Occipital lobe (tissue), 3 donors: ENCODE measurements at places on chromosomes 6 and 20. TPM values are rescaled to one million over a fixed set of nuclear protein-coding genes. Genes with fewer than 3 reads are reported as not detected.

DNA sequence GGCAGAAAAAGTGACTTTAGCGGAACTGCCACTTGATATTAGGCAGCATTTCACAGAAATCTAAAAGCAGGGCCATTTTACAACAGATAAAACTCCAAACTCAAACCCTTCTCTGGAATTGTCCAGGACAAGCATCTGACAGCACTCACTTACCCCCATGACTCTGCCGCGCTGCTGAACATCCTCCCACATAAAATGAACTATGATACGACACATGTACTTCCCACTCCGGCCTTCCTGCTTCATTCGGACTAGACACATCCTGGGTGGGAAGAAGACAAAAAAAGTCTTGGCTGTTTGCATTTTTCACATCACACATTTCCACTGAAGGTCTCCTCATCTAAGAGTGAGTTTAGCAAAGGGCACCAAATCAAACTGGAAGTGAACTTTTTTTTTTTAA is 54.8 kb upstream of the FAM83C start:
- no peak for DNase-seq

DNA sequence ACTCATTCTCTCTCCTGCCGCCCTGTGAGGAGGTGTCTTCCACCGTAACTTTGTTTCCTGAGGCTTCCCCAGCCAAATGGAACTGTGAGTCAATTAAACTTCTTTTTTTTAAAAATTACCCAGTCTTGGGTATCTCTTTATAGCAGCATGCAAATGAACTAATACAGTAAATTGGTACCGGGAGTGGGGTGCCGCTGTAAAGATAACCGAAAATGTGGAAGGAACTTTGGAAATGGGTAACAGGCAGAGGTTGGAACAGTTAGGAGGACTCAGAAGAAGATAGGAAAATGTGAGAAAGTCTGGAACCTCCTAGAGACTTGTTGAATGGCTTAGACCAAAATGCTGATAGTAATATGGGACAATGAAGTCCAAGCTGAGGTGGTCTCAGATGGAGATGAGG is 55.8 kb downstream of the EPB41L2 start:
- DNase-seq: no peak

- no peak for DNase-seq
Measured at GRCh38 chr20:2753461-2754040, 46.9 kb downstream of the CPXM1 start.

- DNase-seq: no peak
Measured at GRCh38 chr6:170296746-170297575, 6.1 kb upstream of the DLL1 start.

DNA sequence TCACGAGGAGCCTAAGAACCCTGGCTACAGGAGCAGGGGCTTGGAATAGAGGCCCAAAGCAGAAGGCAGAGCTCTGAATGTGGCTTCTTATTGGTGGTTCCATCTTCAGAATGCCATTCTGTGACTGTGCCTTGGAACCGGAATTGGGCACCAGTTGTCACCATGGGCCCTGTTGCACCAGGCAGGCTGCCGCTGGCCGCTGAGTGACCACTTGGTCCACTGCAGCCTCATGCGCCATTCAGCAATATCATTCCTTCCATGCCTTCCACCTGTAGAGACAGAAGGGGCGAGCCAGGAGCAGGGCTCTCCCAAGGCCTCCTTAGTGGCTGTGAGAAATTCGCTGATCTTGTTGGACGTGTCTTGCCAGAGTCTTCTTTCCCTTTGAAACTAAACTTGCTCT is 270.3 kb upstream of the CHD6 start:
- no peak for DNase-seq

The SNAI1 gene
- not detected for total RNA-seq

The PLA2G7 gene
- total RNA-seq: 4.1 TPM

DNA sequence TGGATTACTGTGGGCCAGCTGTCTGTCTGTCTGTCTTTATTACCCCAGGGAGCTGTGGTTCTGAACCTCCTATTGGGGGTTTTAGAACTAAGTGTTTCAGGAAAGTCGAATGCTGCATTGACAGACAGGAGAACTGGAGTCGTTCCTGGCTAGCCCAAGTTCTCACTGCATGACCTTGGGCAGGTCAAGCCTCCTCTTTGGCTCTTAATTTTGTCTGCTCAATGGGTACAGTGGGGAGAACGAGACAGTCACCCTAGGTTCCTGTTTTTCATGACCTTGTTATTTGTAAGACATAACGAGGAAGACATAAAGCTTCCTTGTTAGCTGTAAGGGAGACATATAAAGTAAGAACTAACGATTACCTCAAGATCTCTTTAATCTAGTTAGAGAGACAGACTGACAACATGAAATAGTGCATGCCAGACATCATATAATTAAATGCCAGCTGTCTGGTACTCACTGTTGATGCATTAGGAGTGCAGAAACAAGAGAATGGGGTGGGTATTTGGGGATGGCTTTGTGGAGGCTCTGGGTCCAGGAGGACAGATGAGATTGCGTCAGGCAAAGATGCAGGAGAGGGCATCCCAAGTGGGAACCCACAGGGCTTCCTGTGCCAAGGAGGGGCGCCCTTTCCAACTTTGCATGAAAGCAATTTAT is 3.7 kb upstream of the CCDC167 start:
- DNase-seq: no peak

DNA sequence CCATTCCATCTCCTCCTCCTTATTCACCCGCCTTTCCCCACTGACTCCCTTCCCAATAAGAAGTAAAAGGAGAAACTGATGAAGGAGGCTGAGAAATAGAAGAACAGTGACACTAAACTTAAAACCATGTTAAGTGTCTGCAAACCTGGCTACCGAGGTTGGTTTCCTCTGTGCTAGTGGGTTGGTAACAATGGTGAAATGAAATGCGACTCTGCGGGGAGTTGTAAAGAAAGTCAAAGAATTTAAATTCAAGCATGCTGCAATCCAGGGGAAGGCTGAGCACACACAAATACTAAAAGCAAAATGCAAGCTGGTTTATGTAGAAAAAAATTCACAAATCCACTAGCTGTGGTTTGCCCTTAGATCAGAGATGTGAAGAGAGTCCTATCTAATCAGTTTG is 155.2 kb upstream of the PDE10A start:
- no peak for DNase-seq

The DEFB126 gene
- total RNA-seq: not detected

DNA sequence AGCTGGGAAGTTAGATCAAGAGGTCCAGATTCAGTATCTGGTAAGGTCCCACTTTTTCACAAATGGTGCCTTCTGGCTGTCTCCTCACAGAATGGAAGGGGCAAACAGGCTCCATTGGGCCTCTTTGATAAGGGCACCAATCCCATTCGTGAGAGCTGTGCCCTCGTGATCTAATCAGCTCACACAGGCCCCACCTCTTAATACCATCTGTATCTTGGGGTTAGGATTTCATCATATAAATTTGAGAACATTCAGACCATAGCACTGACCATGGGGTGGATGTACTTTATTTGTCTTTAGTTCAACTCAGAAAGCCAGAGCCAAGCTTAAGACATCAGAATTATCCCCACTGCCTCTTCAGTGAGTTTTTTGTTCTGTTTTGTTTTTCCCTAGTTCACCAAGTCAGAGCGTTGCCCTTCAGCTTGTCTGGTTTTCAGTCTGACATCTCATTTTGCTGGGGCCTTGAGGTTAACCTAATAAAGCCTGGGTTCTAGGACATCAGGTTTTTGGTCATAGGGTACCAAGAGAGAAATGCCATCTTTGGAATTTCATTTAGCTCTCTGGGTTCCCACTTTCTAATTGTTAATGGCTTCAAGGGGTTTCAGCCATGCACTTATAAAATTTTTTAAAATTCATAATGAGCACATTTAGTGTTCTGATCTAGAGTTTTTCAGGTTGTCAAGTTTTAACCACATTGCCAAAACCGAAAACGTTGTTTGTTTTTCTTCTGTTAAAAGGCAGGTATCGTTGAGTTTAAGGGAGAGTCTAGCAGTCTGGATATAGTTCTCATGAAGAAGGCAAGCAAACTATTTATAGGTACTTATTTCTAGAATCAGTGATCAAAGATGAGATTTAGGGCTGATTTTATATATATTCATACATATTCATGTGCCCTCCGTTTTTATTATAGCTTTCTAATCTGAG is 19.0 kb downstream of the SENP6 start:
- no peak for DNase-seq

GRCh38 chr6:168950858-168951214 is 302.8 kb downstream of the THBS2 start:
- DNase-seq: peak; percentile 11

DNA sequence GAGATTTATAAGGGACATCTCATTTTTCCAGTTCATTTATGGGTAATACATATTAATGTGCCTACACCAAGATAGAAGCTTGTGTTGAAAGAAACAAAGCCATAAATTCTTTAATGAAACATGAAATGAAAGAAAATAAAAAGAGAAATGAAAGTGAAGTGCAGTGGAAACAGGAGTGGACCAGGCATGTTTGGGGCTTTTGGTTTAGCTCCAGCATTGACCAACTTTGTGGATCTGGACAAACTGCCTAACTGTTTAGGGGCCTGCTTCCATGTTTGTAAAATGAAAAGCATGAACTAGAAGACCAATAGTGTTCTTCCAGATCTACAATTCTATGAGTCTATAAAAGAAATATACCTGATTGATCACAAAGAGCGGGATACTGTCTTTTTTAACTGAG is 124.9 kb downstream of the GJA10 start:
- no peak for DNase-seq

- DNase-seq: peak; percentile 15
Measured at GRCh38 chr6:3345836-3346235, 87.1 kb downstream of the PSMG4 start.

DNA sequence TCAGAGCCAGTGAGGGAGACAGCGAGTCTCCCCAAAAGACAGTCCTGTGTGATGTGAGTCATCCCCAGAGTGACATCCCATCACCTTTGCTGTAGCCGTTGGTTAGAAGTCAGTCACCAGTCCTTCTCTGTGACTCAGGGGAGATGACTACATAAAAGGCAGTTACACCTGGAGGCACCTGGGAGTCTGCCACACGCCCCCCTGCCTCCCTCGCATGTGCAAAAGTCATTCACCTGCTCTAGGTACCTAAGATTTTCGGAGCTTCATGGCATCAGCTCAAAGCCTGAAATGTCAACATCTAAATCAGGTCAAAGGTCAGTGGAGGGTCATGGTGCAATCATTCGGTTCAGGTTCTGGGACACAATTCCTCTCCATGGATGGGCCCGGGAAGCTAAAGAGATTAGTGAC is 50.3 kb downstream of the PRR18 start:
- no peak for DNase-seq

DNA sequence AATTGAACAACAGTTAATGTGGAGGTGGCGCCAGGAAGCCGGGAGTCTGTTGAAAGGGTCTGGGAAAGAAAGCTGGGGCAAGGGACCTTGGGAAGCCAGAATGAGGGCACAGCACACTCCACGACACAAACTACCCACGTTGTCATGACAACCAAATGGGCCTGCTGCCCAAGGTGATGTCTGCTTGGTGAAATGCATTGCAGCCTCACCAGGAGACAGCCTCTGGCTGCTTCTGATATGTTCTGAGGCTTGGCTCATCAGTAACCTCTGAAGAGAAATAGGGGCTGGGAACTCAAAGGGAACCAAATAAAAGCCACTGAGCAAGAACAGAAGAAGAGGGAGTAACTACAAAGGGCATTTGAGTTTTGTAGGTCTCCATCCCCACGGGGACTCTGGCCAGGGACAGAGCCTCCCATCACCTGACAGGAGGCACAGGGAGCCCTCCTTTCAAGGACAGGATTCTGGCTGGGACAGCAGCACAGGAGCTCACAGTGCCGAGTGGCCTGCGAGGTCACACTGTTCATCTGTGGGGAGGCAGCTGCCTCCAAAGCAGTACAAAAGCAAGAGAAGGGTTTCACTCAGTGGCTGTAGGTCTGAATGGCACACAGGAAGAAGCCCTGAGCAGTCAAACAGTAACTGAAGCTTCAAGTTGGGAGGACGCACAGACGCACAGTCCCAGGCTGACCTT is 44.6 kb upstream of the KCNK16 start:
- peak; percentile 40 for DNase-seq

The CRISP2 gene
- not detected for total RNA-seq

The MUCL3 gene
- total RNA-seq: not detected

The RBM38 gene
- 11.2 TPM for total RNA-seq

GRCh38 chr6:31592396-31592771 is 422 bp downstream of the NCR3 start:
- no peak for DNase-seq

DNA sequence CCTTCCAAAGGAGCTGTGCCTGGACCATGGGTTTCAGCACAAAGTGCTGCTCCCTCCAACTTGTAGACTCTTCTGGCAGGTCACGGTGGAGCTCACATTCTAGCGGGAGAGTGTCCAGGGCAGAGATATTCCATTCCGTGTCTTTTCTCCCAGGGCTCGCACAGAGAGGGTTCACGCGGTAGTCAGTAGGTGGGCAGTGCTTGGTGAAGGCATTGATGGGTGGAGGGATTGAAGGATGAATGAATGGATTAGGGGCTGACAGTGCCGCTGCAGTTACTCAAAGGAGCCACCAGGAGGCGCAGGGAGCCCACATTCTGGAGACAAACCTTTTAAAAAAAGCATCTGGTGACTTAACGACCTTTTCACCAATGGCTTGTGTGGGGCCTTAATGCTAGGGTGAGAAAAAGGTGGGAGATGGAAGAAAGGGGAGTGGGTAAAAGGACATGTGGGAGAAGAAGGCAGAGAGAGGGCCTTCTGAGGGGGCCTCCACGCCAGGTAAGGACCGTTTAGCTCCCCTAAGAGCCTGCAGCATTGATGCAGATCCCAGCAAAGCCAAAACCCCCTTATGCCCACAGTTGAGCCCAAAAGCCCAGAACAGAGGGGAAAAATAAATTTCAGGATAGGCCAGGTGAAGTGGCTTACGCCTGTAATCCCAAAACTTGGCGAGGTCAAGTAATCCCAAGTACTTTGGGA is 17.5 kb upstream of the FAM110A start:
- DNase-seq: no peak

- DNase-seq: no peak
Measured at GRCh38 chr6:140736231-140736630, 1361.8 kb upstream of the CITED2 start.

GRCh38 chr6:152318278-152318677 is 318.9 kb downstream of the SYNE1 start:
- no peak for DNase-seq

DNA sequence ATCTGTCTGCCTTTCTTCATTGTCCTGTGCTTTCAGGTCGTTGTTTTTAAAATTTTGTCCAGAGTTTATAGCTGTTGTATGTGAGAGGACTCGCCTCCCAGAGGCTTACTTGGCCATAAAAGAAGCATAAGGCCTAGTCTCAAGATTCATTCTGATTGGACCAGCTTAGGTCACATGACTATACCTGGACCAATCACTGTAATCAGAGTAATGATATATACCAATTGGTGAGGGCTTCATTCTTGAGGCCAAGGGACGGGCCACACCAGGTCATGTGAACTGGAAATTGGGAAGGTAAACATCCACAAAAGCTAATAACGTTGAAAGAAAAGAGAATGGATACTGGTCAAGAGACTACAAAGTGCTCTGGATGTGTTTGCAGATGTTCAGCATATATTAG is 141.4 kb upstream of the SULF2 start:
- no peak for DNase-seq

DNA sequence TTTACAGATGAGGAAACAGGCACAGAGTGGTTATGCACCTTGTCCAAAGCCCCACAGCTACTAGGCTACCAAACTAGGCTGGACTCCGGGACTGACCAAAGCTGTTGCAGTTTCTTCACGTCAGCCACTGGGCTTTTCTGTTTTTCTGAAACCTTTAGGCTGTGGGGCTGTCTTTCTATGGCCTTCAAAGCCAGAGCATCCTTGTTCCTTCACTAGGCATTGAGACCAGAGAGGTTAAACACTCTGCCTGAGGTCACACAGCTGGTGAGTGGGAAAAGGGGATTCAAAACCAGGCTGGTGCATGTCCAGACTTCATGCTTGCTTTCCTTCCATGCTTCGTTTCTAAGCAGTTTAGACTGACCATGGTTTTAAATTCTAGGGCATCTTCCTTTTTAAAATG is 97.5 kb upstream of the KCNG1 start:
- no peak for DNase-seq
